ENCODE measurements at places on chromosomes 16 and 17.

DNA sequence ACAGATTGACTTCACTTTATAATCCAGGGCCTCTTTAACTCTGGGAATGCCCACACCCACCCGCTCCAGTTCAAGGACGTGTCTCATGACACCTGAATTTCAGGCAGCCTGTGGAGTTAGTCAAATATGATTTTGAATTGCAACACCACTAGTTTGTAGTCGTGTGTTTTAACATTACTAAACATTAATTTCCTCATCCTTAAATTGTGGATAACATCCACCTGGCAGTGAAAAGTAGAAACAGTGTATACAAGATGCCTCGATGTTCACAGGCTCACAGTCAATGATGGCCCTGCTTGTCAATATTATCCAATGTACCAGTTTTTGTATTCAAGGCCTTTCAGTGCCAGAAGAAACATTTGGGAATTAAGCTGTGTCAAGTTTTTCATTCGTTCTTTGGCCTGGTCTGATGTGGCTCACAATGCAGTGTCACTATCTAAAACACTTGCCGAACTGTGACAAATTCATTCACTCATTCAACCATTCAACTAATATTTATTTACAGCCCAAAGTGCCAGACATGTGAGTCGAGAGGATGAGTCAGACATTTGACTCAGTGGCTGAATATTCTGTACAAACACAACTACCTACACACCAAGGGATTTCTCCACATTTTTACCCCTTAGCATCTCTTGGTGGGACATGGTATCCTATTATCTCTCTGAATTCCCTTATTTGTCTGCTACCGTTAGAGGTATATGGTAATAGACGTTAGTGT is 1.4 kb downstream of the MEIOB start:
- DNase-seq, result peak; percentile 27

DNA sequence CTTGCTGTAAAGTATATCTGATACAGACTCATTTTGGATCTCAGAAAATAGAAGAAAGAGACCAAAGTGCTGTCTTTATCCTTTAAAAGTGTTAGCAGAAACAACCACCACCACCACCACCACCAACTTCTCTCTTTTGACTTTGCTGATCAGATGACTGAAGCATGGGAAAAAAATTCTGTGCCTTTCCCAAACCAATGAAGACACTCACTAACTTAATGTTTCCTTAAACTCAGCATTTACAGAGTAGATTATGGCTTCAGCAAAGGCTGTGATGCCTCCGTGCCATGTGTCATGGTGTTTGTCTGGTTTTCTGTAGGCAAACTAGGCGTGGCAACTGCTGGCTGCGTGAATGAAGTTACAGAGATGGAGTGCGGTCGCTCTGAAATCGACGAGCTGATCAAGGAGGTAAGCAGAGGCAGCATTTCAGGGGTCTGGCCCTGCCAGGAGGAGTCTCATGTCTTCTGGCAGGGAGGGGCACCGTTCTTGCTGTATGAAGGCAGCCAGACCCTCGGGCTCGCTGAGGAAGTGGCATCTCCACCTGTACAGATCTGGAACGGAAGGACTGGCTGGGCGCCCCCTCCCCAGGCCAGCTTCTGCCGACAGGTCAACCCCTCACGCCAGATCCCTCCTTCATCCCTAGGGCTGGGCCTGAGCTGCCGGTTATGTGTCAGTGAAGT is 12.4 kb downstream of the IRF8 start:
- no peak for DNase-seq

- no peak for DNase-seq
Measured at GRCh38 chr17:21095735-21096134, 31.0 kb upstream of the DHRS7B start.

GRCh38 chr17:2959371-2960130 is 103.9 kb downstream of the OR1D5 start:
- no peak for DNase-seq

- no peak for DNase-seq
Measured at GRCh38 chr17:17315142-17315821, 12.1 kb downstream of the NT5M start.

GRCh38 chr17:7853691-7854038 is 1.2 kb upstream of the TMEM88 start:
- DNase-seq, result no peak

GRCh38 chr17:1787301-1787902 is 25.5 kb downstream of the SERPINF1 start:
- peak; percentile 97 for DNase-seq

GRCh38 chr17:51500454-51500853 is 240.1 kb downstream of the UTP18 start:
- no peak for DNase-seq

GRCh38 chr17:64572682-64573154 is 65.9 kb downstream of the CEP95 start:
- peak; percentile 40 for DNase-seq

- DNase-seq, result no peak
Measured at GRCh38 chr17:34235389-34236028, 19.6 kb upstream of the CCL2 start.

DNA sequence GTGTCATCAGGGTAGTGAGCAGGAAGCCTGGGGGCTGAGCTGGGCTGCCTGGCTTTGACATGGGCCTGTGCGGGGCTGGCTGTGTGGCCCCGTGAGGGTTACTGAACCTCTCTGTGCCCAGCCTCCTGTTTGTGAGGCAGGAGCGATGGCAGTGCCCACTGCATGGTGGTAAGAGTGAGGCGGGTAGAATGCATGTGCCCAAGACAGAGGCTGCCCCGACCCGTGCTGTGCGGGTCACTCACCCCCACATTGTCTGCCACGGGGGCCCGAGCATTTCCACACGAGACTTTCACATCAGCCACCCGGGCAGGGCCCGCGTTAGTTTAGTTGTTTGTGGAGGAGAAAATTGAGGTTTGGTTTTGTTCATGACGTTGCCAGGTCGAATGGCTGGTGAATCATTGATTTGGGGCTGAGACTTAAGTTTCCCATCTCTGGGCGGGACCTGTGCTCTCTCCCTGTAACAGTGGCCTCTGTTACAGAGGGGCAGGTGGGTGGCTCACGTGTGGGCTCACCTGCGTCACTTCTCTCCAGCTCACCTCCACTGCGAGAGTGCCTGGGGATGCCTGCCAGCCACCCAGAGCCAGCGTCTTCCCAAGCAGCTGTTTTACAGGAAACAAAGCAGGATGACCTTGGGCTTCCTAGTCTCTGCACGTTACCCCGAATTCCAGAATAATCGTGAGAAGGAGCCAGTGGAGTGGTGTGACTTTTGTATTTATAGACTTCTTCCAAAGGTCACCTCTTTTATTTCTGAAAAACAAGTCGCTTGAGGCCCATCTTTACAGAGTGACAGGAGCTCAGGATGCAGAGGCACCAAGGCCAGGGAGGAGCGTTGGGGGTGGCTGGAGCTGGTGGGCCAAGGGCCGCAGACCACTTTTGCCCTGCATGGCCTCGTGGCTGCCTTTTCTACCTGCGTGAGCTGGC is 150.6 kb downstream of the RPTOR start:
- DNase-seq, result no peak

GRCh38 chr17:38658741-38659345 is 15.9 kb downstream of the EPOP start:
- no peak for DNase-seq

- no peak for DNase-seq
Measured at GRCh38 chr16:75495076-75495674, at the start of gene CHST6. Gene CHST6 (minus strand): TSS chr16:75495441. CDS start chr16:75479828, 15,613 bp downstream.

GRCh38 chr16:78098087-78098486 is 1.4 kb upstream of the WWOX start:
- DNase-seq, result no peak

GRCh38 chr17:82802075-82802780 is 37.6 kb downstream of the ZNF750 start:
- peak; percentile 34 for DNase-seq

- peak; percentile 66 for DNase-seq
Measured at GRCh38 chr17:75878174-75878998, at the start of gene TRIM47. Gene TRIM47 (minus strand): TSS chr17:75878581. CDS start chr17:75878548, 33 bp downstream.

DNA sequence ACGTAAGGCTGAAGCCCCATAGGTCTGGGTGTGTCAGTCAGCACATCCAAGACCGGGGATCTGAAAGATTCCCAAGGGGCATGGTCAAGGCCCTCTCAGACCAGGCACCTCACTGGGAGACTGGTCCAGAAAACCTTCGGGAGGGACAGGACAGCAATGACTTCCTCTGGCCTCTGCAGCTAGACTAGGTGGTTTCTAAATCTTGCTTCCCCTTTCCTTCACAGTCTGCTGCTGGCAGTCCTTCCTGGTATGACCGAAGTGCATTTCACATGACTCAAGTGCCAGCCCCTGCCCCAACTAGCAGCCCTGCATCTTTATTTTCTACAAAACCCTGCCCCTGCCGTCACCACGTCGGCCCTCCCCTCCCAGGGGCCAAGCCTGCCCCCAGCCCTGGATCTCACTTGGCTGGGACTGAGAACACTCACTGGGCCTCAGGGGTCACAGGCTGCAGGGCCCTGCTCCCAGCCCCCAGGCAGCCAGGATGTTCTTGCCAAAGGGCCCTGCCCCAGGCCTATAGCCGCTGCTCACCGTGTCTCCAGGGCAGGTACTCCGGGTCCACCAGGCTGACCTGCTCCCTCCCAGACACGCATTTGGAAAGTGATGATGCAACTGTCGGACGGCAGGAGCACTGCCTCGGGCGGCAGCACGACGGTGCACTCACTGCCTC is 18.3 kb downstream of the POLR3K start:
- no peak for DNase-seq

DNA sequence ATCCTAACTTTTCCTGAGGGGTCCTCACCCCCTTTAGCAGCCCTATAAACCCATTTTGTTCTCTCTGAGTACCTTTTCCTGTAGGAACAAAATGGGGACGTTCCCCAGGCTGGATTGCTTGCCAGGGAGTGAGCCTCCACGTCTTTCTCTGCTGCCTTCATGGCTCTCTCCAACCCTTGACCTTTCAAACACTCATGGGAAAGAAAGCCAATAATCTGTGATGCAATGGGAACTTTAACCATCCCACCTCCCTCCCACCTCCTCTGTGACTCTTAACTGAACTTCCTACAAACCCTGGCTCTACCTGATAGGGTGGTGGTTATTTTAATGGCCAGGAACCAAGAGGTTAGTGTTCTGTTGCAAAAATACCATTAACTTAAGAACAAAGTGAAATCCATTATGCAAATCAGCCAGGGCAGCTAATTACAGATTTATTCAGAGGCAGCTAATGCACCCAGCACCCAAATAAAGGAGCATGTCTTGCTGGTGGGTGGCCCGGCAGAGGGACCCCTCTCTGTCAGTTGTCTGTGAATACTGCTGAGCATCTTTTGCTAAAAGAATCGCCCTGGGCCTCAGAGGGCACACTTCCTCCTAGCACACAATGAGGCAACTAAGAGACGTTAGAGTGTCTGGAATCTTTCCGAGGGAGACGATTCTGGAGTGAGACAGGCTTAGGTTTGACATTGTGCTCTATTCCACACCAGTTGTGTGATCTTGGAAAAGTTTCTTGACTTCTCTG is 3.0 kb downstream of the PIPOX start:
- no peak for DNase-seq

GRCh38 chr17:34420900-34421299 is 57.9 kb upstream of the CCL1 start:
- no peak for DNase-seq

GRCh38 chr17:82100502-82101298 is 2.7 kb upstream of the FASN start:
- no peak for DNase-seq

DNA sequence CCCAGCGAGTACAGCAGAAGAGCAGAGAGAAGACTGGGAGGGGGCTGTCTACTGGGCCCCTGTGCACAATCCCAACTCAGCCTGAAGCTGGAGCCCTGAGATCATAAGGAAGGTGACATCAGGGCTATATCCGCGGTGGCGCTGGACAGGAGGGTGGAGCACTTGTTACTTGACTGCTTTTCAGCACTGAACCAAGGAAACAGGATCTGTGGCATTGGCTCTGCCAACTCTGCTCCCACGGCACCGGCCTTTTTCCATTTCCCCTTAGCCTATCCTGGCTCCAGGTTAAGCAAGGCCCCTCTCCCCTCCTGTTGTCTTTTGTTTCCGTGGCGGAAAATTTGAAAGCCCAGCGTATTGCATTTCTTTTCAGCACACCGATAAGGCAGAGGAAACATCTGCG is 125.0 kb upstream of the IRX3 start:
- no peak for DNase-seq

DNA sequence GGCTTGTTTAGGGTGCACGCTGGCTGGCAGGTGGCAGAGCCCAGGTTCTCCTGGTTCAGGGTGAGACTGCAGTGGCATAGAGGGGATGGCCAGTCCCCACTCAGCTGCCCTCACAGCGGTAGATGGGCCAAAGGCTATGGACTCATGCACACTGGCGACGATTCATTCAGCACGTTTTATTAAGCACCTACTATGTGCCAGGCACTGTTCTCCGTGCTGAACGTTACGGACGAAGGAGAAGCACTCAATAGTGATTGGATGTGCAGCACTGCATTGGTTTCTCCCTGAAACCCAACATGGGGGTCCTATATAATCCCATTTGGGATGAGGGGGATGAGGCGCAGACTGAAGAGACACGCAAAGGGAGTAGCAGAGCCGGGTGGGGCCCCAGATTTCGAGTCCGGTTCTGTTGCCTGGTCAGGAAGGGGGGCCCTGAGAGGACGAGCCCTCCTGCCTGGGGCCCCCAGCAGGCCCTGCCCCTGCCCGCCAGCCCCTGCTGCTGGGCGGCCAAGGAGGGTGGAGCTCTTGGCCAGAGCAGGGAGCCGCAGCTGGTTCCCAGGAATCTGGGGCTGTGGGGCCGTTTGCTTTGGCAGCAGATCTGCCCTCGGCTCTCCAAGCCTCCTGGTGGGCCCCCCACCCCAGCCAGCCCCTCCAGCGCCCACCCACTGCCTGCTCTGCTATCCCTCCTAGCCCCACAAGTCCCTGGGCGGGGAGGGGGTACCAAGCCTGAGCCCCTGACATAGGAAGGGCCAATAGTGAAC is 8.8 kb downstream of the GLIS2 start:
- DNase-seq, result no peak

Measured in hepatic stellate cell (primary cell).